ENCODE measurements at places on chromosomes 11 and 22.

DNA sequence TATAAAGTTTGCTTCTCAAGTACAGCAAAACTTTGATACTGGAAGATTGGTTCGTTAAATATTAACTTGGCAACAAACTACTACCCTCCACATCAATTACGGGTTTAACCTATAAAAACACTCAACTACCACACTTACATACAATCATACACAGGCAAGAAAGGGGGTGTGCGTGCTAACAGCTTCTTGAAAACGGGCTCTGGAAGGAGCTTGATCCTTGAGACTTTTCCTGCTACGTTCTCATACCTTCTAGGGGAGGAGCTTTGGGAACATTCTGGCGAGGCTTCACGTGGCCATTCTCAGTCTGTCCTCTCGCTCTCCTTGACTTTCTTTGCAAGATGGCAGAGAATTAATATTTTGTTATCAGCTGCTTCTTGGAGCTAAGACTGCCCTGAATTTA is 6.8 kb upstream of the ESAM start:
- DNase-seq = no peak

- DNase-seq = no peak
Measured at GRCh38 chr22:44964722-44965078, 45.1 kb downstream of the PHF21B start.

DNA sequence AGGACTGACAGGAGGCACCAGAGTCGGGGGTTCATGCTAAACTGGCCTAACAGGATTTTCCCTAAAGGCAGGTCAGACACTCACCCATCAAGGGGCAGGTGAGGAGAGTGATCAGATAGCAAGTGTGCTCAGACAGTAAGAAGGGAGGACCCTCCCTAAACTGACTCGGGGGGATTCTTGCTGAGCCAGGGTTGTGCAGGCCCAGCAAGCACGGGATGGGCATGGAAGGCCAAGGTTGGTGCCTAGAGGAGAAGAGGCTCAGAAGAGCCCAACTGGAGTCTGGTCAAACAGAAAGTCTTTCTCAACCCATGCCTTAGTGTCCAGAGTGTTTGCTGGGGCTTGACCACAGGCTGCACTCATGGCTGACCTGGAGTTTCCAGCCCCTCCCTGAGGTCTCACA is 6.2 kb upstream of the APOL1 start:
- no peak for DNase-seq

DNA sequence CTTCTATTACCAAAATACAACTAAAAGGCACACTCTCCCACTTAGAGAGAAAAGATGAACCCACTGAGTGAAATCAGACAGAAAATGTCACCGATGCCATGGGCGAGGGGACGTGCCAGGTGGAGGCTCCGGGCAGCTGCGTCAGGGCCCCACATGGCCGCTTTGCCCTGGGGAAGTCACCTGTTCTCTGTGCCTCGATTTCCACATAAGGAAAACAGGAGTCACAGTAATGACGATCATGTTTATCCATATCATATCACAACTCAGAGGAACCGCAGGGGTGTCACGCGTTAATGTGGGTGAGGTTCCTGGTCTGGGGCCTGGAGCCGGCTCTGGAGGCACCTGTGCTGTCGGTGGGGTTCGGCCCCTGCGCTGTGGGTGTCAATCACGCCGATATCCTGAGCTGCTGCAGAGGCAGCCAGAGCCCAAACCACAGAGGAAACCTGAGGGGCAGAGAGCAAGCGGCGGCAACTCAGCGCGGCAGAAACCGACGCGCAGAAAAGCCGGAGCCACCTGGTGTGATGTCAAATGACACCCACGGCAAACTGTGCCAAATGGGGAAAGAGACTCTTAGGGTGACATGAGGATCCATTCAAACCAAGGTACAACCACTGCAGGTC is 243.7 kb downstream of the BRD1 start:
- no peak for DNase-seq

DNA sequence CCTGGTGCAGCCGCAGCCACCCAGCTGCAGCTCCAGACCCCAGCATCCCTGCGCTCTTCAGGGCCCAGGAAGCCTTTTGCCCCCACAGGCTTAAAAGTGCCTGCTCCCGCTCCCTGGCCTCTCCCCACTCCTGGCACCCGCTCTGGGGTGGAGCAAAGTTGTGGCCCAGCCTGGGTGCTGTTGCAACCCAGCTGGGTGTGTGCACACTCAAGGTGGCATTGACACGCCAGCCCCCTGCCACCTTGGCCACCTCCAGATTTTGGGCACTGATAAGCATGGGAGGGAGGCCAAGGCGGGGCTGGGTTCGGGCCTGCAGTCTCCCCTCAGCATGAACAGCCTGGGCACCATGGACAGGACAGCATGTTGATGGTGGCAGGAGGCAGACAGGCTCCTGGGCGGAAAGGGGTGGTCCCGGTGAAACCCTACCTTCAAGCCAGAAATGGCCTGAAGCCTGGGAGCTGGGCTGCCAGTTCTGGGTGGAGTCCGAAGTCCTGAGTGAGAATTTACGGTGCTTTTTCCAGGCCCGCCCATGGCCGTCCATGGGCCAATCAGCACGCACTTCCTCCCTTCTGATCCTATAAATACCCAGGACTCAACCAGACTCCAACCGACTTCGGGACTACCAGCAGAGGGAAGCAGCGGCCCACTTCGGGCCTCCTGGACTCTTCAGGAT is 23.6 kb upstream of the RNASEH2C start:
- peak; percentile 34 for DNase-seq

- no peak for DNase-seq
Measured at GRCh38 chr22:38406617-38407016, 48.4 kb downstream of the KCNJ4 start.

All from RWPE1 (cell line).